Effector CD8-positive, alpha-beta T cell (primary cell): ENCODE measurements at places on chromosomes 2 and 18.

DNA sequence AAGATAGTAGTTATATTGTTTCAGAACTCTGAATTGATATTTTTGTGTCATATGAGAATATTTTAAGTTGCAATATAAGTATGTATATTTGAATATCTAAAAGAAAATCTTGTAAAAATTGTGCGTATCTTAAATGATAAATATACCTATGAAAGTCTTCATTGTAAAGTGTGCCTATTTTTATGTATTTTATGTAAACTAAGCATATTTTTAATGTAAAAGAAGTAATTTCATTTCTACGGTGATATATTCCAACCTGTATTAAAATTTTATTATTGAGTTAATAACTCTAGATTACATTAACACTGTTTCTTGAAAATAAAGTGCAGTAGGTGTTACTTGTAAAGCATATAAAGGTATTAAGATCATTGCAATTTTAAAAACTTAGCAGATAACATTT lies 233.4 kb downstream of the PHLPP1 start:
- no peak for DNase-seq

GRCh38 chr2:176533505-176534193 lies 264.4 kb downstream of the MTX2 start:
- no peak for DNase-seq

- no peak for DNase-seq
Measured at GRCh38 chr2:181607629-181608590, 49.0 kb downstream of the CERKL start.

GRCh38 chr2:152470861-152471854 lies 136.2 kb downstream of the FMNL2 start:
- no peak for DNase-seq

- DNase-seq = no peak
Measured at GRCh38 chr2:158953926-158954763, 14.3 kb upstream of the TANC1 start.

- DNase-seq = no peak
Measured at GRCh38 chr18:75418293-75419005, 9.1 kb downstream of the SMIM21 start.

DNA sequence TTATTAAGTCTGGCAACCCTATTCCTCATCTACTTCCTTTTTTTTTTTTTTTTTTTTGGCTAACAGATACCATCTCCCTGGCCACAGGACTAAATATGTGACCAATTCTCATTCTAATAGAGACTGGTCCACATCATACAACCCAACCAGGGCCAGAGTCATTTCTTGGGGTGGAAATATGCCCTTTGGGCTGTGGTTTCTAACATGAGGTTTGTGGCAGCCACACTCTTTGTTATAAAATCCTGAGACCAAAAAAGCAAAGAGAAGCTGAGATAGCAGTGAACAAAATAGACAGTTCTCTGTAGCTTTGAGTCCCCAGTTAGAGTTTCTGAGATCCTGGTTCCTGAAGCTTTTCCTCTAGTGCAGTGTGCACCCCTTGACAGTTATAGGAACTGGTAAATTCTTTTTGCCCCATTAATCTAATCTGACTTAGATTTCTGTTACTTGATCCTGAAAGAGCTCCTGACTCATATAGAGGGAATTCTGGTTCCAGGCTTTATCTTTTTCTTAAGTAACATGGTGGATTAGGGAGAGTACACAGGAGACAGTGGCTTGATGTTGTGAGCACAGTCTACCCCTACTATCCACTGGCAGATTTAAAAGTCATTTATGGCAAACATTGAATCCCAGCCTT lies 86.8 kb downstream of the MAIP1 start:
- DNase-seq = no peak

- DNase-seq = no peak
Measured at GRCh38 chr2:239531456-239532241, 130.8 kb upstream of the HDAC4 start.

- DNase-seq = no peak
Measured at GRCh38 chr2:158113741-158114295, 12.1 kb downstream of the UPP2 start.

DNA sequence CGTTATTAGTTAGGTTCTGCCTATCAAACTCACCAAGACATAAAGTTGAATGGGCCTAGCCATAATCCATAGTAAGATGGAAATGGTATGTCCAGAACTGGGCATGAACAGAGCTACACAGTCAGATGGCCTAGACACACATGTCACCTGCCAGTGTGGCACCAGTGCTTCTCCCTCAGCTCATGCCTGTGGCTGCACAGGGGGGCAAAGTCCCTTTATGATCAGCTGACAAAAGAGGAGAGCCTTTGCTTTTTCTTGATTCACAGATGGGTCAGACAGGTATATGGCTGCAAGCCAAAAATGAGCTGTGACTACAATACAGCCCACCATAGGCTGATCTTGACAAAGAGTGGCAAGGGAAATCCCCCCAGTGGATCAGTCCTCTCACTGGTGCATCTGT lies 28.3 kb upstream of the STARD7 start:
- no peak for DNase-seq

- no peak for DNase-seq
Measured at GRCh38 chr2:176150584-176151441, 537 bp upstream of the HOXD4 start.

DNA sequence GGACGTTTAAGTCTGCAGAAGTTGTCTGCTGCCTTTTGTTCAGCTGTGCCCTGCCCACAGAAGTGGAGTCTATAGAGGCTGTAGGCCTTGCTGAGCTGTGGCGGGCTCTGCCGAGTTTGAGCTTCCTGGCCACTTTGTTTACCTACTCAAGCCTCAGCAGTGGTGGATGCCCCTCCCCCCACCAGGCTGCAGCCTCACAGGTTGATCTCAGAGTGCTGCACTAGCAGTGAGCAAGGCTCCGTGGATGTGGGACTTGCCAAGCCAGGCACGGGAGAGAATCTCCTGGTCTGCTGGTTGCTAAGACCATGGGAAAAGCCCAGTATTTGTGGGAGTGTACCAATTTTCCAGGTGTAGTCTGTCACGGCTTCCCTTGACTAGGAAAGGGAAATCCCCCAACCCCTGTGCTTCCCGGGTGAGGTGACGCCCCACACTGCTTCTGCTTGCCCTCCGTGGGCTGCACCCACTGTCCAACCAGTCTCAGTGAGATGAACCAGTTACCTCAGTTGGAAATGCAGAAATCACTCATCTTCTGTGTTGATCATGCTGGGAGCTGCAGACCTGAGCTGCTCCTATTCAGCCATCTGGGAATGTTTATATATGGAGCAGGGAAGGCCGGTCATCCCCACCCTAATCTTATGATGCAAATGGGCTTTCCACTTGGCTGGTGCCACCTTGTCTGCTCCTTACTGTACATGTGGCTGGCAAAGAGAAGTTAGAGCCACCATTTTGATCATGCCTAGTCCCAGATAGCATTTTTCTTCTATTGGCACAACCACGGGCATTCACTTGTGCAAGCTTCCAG lies 156.9 kb upstream of the ITGA6 start:
- no peak for DNase-seq

- no peak for DNase-seq
Measured at GRCh38 chr2:200787351-200788120, 24.2 kb upstream of the BZW1 start.
